ENCODE measurements at places on chromosomes 6 and 20.

GRCh38 chr6:168188369-168189199 lies 109.6 kb upstream of the FRMD1 start:
- no peaks in the 10 kb centered on the region for H3K36me3 ChIP-seq
- H3K4me3 ChIP-seq: no peak overlapping the region
- peaks cover 25% of the 10 kb centered on the region for H3K27me3 ChIP-seq
- DNase-seq: no peak

DNA sequence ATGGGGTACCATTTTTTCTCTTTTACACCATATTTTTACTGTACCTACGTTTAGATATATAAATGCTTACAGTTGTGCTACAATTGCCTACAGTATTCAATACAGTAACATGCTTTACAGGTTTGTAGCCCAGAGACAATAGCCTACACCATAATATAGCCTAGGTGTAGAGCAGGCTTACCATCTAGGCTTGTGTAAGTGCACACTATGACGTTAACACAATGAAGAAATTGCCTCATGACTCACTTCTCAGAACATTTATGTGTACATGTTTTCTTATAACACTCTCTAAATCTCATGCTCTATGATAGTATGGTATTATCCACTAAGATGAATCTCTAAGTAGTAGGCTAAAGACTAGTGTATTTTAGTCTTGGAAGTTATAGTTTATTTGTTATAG lies 13.5 kb downstream of the GPR63 start:
- DNase-seq: no peak
- H3K4me3 ChIP-seq: no peak overlapping the region
- H3K4me1 ChIP-seq: no peaks in the 10 kb centered on the region
- H3K27me3 ChIP-seq: no peaks in the 10 kb centered on the region

DNA sequence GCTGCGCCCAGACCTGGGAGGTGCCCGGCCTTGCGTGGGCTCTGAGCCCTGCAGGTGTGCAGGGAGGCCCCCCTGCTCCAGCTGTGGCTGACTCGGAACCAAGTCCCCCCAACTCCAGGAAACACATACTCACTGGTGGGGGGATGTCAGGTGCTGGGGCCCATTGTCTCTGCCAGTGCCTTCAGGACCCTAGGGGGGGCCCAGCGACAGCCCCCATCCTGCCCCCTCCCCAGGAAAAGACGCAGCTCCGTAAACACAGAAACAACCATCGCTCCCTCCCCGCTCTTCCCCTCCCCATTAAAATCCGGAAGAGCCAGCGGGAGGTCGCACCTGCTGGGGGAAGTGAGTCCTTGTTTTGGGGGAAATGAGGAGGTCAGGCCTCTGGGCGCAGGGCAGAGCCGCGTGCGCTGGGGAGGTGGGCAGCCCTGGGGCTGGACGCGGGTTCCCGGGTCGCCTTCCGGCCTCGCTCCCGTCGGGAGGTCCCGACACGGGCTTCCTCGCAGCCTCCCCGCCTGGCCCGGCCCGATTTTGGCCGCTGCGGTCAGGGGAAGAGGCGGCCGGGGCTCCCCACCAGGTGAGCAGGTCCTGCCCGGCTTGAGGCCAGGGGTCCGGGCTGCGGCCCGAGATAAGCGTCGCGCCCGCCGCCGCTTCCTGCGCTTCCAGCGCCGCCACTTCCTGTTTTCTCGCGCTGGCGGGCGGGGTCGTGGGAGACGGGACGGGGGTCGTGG lies 6.2 kb downstream of the C20orf204 start:
- no peak for DNase-seq
- peaks cover 18% of the 10 kb centered on the region for H3K4me1 ChIP-seq
- H3K27ac ChIP-seq: peak overlapping the region; percentile 63
- H3K4me3 ChIP-seq: peak overlapping the region; percentile 74

DNA sequence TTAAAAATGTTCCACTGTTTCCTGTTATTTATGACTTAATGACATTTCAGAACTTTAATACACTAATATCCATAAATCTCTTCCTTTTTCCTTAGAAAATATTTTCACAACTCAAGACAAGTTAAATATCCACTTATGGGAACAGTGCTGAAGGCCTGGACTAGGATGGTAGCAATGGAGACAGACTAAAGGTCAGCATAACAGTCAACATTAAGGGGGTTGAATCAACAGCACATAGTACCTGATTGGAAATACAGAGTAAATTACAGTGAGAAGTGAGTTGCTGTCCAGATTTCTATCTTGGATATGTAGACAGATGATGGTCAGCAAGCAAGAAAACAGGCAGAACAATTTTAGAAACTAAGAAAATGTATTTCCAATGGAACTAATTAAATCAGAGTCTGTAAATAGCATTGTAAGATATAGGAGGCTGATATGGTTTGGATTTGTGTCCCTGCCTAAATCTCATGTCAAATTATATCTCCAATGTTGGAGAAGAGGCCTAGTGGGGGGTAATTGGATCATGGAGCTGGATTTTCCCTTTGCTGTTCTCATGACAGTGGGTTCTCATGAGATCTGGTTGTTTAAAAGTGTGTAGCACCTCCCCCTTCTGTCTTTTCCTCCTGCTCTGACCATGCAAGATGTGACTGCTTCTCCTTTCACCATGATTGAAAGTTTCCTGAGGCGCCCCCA lies 682.7 kb downstream of the MAFB start:
- H3K27ac ChIP-seq: no peak overlapping the region
- no peaks in the 10 kb centered on the region for H3K27me3 ChIP-seq
- no peak overlapping the region for H3K4me3 ChIP-seq

GRCh38 chr20:19530006-19530405 lies 228.1 kb upstream of the RIN2 start:
- no peak for DNase-seq
- no peaks in the 10 kb centered on the region for H3K27me3 ChIP-seq
- no peak overlapping the region for H3K27ac ChIP-seq
- H3K36me3 ChIP-seq: no peaks in the 10 kb centered on the region

All from T-cell (primary cell).